Hematopoietic multipotent progenitor cell treated with erythropoietin and hydrocortisone succinate and interleukin-3 and kit ligand, for 4 days (in vitro differentiated cells): ENCODE measurements at places on chromosomes 4 and X.

GRCh38 chr4:172819353-172819752, 349.3 kb upstream of the GALNT7 start:
- DNase-seq, result peak; percentile 36

DNA sequence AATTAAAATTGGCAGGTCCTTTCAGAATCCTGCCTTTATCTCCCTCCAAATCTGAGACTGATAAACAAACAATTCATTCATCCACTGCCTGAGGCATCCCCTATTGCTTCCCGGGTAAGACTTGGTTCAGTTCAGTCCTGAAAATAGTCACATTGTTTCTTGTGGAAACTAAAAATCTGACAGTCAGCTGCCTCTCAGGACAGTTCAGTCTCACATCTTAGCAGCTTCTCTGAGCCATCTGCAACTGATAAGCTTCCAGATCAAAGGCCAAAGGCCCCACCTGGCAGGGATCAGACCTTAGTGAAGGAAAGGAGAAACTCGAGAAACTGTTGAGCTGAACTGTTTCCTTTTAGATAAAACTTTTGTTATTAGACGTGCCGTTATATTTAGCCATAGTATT, 264.5 kb downstream of the IL15 start:
- no peak for DNase-seq

DNA sequence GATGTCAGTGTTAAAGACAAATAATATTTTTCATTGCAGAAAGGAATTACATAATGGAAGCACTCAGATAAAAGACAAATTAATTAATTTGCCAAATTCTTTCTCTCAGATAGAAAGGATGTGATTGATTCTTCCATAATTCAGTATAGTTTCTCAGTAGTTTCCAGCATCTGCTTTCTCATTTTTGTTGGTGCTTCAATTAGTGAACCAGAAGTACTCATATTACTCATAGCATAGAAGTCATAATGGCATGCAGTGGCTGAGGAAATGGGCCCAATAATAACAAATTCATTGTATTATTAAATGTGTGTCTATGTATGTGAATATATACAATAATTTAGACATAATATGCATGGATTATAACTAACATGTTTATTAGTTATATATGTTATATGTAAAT, 393.3 kb upstream of the TRAM1L1 start:
- no peak for DNase-seq

GRCh38 chrX:54482839-54483593, 13.0 kb downstream of the FGD1 start:
- no peak for DNase-seq

DNA sequence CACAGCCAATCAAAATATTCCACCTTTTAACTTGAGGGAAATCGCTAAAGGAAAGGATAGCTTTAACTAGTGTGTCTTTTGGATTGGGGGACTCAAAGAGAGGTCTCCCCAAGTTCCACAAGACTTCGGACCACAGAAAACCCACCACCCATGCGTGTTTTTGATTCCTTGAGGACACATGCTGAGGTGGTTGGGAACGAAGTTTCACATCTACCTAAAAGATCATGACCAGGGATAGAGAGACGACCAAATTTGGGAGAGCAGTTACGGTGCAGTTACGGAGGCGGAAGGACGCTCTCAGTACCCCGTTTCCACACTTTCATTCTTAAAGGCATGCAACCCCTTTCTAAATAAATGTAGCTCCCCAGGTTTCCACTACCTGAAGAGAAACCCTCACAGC, 1.1 kb downstream of the PCYT1B start:
- peak; percentile 46 for DNase-seq

DNA sequence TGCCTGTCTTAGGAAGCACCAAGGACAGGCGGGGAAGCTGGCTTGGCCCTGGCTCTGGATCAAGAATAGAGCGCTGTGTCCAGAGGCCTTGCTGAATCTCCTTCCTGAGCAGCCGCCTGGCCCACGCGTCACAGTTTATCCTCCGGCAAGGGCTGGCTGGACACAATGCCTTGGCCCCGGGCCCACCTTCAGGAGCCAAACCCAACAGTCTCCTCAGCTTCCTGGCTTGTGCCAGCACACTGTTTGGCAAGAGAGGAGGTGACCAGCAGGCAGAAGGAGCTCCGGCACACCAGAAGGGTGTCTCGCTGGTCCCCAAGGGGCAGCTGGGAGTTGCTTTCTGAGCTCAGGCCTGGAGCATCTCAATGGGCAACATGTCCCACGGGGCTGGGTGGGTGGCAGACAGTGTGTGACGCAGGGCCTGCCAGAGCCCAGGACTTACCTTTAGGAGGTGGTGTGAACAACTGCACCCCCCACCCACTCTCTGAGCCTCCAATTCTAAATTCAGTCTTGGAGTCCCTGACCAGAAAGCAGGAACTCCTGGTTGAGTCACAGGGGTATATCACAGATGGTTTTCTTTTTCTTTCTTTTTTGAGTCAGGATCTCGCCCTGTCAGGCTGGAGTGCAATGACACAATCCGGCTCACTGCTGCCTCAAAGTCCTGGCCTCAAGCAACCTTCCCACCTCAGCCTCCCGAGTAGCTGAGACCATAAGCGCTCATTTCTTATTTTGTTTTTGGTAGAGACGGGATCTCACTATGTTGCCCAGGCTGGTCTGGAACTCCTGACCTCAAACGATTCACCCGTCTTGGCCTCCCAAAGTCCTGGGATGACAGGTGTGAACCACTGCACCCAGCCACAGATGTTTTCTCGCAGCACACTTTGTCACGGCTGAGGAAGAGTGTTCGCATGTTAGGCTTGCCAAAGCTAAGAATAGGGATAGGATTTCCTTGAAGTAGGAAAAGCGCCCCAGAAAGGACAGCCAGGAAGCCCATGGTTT, 361.2 kb downstream of the BCOR start:
- DNase-seq, result no peak

GRCh38 chr4:150328496-150328895, 250.3 kb downstream of the DCLK2 start:
- no peak for DNase-seq

GRCh38 chr4:8846826-8847225, 24.8 kb downstream of the HMX1 start:
- no peak for DNase-seq

DNA sequence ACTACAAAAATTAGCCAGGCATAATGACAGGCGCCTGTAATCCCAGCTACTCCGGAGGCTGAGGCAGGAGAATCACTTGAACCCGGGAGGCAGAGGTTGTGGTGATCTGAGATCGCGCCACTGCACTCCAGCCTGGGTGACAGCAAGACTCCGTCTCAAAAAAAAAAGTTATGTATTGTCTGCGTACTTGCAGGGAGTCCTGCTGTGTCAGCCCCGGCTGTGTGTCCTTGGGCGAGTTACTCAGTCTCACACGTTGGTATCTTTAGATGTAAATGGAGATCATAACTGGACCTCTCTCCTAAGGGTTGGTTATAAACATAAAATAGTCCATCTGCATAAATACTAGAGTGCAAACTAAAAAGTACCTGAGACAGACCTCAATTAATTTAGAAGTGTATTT, 22.7 kb upstream of the TBC1D14 start:
- DNase-seq, result peak; percentile 12

DNA sequence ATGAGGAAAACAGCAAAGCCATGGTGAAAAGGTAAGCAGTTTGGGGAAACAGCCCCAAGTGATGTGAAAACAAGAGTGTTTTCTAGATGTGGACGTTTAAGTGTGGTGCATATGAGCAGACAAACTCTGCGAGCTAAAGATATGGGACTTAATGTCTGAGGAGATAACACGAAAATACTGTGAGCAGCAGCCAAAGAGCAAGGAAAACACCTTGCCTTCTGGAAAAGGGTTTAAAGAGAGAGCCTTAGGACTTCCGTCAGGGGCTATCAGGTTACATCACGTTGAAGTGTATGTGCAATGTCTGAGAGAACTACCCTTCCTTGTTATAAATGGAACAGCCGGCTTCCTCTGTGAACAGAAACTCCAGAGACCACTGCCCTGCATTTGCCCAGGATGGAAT, 54.2 kb downstream of the LEF1 start:
- DNase-seq, result peak; percentile 86

GRCh38 chrX:119669424-119670037, 23.4 kb downstream of the SEPTIN6 start:
- DNase-seq, result no peak

- DNase-seq, result no peak
These were observed 4.6 kb downstream of the NDST4 start for GRCh38 chr4:115108850-115109249.

- DNase-seq, result peak; percentile 96
These were observed at the start of gene BCORL1 for GRCh38 chrX:129982300-129983251. Gene BCORL1 (plus strand): TSS chrX:129982635. CDS start chrX:130005232, 22,597 bp downstream.

GRCh38 chr4:80646061-80646460, 310.5 kb downstream of the CFAP299 start:
- peak; percentile 1 for DNase-seq

DNA sequence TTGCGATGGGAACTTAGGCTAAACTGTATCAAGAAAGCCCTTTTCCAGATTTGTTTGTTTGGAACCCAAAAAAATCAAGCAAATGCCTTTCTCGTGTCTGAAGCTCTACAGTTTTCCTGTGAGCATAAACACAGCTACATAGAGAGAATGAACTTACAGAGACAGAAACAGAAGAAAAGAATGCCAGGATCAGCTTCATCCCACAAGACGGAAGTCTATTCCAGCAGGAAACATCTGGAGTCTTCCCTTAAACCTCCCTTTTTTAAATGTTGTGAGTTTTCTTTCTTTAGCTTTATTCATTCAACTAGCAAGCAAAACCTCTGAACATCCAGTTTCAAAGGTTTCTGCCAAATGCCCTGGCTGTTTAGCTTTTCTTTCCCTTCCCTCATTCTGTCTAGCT, 32.6 kb upstream of the ZFP42 start:
- DNase-seq, result no peak

- DNase-seq, result peak; percentile 9
These were observed 1601.7 kb upstream of the TENM3 start for GRCh38 chr4:180641495-180641894.

GRCh38 chr4:1242506-1243450, 6.2 kb downstream of the CTBP1 start:
- DNase-seq, result no peak

GRCh38 chrX:47218920-47219815, 687 bp downstream of the CDK16 start:
- DNase-seq, result peak; percentile 66

GRCh38 chrX:48306175-48306574, 50.3 kb downstream of the SSX3 start:
- no peak for DNase-seq

DNA sequence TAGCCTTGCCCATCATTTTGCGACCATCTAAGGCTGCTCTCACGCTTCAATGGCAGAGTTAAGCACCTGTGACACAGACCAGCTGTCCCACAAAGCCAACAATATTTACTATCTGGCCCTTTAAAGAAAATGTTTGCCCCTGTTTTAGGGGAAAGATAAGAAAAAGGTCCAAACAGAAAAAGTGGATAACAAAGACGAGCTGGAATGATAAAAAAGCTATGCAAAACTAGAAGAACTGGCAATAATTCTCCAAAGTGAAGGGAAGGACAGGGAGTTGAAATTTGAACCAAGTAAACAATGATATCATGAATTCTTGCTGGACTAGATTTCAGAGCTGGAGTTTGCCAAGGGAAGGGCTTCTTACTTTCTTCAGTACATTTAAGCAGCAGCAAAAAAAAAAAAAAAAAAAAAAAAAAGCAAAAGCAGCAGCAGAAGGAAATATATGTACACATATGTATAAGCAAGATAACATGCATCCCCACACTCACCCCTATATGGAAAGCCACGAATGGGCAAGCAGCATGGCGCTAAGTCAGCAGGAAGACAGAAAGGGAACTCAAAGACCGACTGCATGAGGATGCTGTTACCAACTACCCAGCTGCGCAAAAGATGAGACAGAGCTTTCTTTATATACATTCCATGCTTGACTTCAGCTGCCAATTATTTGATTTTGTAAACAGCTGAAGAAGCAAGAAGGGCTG, 12.5 kb downstream of the TRAPPC2 start:
- peak; percentile 86 for DNase-seq

DNA sequence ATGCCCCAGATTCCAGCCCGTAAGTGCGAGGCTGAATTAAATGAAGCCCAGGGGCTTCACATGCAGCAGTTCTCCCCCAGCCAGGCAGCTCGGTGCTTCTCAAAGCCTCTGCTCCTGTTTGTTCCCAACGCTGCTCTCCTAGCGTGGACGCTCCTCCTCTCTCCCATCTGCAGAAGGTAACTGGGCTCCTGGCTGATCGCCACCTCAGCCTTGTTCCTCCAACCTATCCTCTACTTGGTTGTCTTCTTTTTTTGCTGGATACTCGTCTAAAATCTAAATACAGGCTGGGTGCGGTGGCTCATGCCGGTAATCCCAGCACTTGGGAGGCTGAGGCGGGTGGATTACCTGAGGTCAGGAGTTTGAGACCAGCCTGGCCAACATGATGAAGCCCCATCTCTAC, 70.3 kb downstream of the NSUN7 start:
- DNase-seq, result no peak

GRCh38 chr4:47326025-47326424, 137.5 kb downstream of the COMMD8 start:
- DNase-seq, result no peak

- no peak for DNase-seq
These were observed 697 bp downstream of the SRPK3 start for GRCh38 chrX:153781428-153782047.

DNA sequence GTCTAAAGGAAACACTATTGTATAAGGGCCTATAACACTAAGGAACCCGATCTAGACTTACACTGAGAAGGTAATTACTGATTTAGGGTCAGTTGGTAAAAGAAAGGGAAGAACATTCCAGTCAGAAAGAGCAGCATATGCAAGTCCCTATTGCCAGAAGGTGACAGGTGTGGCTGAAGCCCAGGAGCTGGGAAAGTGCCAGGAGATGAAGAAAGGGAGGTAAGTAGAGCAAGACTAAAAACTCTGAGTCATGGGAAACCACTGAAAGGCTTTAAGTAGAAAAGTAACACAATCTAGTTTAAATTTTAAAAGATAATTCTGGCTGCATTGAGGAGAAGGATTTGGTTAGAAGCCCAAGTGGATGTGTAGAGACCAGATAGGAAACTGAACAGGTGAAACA, 77.7 kb upstream of the INTU start:
- no peak for DNase-seq
